Breast epithelium (tissue), 4 donors: ENCODE measurements at places on chromosomes 6 and 20. TPM values are rescaled to one million over a fixed set of nuclear protein-coding genes. Genes with fewer than 3 reads are reported as not detected.
A peak's percentile ranks its signal among the peaks of the same experiment; 100 is the strongest.

GRCh38 chr20:39874049-39874893 lies 814.8 kb downstream of the MAFB start:
- no peak overlapping the region for H3K4me3 ChIP-seq
- no peak overlapping the region for H3K27ac ChIP-seq
- DNase-seq = peak; percentile 39
- no peaks in the 10 kb centered on the region for H3K4me1 ChIP-seq
- no peaks in the 10 kb centered on the region for H3K36me3 ChIP-seq
- H3K27me3 ChIP-seq = no peaks in the 10 kb centered on the region

CCN2 gene
- 122 TPM for total RNA-seq

RPP40 gene
- 5.9 TPM for total RNA-seq

DNA sequence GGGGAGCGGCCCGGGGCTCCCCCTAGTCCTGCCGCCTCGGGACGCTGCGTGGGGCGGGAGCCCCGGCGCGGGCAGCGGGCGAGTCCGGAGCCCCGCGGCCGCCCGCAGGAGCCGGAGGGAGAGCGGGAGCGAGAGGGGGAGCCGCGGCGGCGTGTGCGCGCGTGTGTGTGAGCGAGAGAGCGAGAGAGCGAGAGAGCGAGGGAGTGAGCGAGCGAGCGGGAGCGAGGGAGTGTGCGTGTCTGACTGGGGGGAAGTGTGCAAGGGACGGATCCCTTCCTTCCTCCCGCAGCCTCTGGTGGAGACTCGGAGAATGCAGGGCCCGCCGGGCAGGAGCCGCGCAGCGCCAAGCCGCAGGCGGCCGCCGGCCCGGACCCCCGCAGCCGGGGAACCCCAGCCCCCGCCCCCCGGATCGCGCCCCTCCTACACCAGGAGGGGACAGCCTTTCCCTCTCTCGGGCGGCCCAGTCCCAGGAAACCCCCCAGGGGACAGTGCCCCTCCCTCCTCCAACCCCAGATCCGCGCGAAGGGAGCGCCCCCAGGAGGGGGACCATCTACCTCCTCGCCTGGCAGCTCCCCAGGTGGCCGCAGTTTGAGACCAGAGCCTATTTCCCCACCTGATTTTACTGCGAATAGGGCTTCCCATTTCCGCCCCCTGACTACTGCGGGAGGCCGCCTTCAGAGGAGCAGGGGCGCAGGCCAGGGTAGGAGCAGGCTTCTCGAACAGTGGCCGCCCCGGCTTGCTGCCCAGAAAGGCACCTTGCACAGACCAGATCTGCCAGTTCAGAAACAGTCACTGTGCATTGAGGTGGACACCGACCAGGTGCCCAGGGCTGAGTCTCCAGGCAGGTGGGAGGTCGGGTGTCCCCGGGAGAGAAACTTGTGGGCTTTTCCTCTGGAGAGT lies at the start of gene CDH22:
TSS of gene CDH22 (minus strand) at position 241 of the 900 bp plus-strand sequence. CDS start 57,204 bp downstream, outside the sequence.
- H3K4me1 ChIP-seq = peaks cover 13% of the 10 kb centered on the region
- H3K27me3 ChIP-seq = peaks cover 82% of the 10 kb centered on the region
- DNase-seq = no peak
- no peak within 1 kb of the TSS for H3K27ac ChIP-seq
- H3K4me3 ChIP-seq = peak within 1 kb of the TSS; percentile 41
- H3K36me3 ChIP-seq = no peaks in the 10 kb centered on the region
